ENCODE measurements at places on chromosomes 4 and X. TPM values are rescaled to one million over a fixed set of nuclear protein-coding genes. Genes with fewer than 3 reads are reported as not detected.

Gene ADH1C
- not detected for total RNA-seq

Gene GSPT2
- total RNA-seq: 3.1 TPM

Gene ADAM29
- 0.06 TPM for total RNA-seq

Gene RAB40A
- not detected for total RNA-seq

Gene TLR2
- total RNA-seq: 4.7 TPM
